Stimulated activated CD4-positive, alpha-beta T cell treated with anti-CD3 and anti-CD28 coated beads, Interleukin-12 subunit alpha, Interleukin-12 subunit beta, amount 100 ng/mL, for 48 hours (primary cell): ENCODE measurements at places on chromosomes 6 and 20.

DNA sequence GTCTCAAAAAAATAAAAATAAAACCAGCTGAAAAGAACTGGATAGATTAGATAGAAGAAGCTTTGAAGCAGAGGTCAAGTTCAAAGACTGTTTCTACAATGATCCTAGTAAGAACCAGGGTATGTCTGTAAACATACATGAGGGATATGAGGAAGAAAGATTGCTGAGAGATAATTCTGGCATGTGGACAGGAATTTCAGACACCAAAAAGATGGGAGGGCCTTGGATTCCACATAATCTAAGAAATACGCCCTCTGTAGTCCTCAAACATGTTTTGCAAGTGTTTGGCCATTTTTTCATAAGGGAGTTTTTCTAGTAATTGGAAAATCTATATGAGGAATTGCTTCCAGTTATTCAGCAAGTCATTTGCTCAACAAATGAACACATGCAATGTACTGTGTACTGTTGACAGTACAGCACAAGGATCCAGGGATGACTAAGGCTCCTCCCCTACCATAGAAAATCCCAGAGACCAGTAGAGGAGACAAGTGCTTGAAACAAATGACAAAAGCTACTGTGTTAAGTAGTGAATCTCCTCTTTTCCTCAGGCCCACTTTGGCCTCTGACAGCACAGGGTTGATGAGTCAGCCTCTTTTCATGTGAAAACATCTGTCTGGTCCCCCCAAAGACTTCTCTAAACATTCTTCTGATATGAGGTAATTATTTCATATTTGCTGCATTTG, 795.9 kb downstream of the MAFB start:
- no peak for DNase-seq

GRCh38 chr20:46145713-46146112, 27.6 kb downstream of the CD40 start:
- DNase-seq, result no peak

DNA sequence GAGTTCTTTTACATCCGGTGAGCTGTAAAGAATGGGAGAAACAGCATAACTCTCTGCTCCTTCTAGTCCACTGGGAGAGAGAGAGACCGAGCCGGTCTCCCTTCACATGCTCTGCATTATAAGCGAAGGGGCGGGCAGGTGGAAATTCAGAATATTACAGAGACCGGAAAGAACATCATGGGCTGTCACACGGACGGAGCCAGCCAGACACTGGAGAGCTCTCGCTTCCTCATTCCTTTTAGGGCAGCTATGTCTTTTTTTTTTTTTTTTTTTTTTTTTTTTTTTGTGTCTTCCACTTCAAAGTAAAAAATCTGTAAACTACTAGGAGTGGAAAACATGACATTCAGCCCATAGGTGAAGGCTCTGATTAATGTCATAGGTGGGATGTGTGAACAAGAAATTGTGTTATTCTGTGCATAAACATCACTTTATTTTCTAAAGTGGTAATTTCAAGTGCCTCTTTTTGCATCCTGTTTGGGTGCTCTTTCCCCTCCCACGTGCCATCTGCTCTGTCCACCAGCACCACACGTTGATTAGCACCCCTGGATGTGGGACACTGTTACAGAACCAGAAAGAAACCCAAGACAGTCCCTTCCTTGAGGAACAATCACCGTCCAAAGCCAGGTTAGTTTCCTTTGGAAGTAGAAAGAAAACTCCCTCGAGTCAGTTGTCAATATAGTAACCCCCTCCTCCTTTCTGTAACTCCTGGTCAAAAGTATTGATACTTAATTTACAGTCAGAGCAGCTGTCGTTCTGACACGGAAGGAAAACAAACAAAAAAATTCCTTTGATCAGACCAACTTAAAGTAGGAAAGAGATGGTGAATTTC, at the start of gene TAGAP:
TSS of gene TAGAP (minus strand) at position 93 of the 829 bp plus-strand sequence. CDS start 845 bp downstream, outside the sequence.
- peak; percentile 78 for DNase-seq

- DNase-seq, result no peak
Measured at GRCh38 chr20:47412083-47412482, 55.6 kb upstream of the ZMYND8 start.

- peak; percentile 40 for DNase-seq
Measured at GRCh38 chr20:33667245-33667675, 517 bp downstream of the ACTL10 start.

DNA sequence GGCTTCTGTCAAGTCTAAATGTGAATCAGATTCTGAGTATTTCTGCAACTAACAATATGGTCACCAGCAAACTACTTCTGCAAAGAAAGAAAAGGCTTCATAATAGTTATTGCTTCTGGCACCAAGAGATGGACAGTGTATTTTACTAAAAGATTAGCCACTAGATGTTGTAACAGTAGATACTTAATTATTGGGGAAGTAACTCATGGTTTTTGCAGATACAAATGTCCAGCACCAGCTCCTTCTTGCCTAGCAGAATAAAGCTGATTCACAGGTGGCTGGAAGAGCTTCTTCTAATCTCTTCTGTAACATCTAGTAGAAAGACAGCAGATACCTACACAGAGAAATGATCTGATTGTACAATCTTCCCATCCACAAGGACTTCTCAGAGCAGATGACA, 21.2 kb downstream of the ATXN1 start:
- no peak for DNase-seq

- DNase-seq, result no peak
Measured at GRCh38 chr6:16398587-16398986, 160.2 kb downstream of the GMPR start.

DNA sequence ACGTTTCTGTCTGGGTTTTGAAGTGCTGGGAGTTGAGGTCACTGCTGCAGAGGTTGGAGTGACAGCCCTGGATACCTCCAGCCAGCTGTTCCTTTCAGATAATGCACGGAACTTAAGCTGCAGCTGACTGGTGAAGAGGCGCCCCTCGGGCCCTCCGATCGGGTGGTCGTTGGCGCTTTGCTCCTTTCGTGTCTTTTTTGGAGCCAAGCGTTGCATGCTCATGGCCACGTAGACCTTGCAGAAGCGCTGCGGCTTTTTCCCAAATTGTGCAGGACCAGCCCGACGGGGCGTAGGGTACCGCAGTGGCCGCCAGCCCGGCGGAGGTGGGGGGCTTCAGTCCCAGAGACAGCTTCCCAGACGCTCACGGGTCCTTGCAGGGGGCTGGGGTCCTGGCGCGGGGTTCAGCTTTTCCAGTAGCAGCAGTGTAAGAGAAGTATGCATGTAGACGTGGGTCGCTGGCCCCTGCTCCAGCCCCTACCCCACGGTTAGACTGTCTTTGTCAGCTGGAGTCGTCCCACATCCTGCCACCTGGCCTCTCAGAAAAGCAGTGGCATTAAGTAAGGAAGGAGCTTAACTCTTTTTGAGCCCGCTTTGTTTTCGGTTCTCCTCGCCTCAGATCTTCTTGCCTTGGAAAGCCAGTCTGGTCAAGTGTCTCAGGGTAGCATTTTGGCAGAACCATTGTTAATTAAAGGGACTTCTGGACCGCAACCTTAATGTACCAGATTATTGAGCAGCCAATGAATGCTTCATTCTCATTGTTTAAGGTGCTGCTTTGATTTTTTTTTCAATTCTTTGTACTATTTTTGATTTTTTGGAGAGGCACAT, 838 bp downstream of the TNFAIP3 start:
- DNase-seq, result no peak

DNA sequence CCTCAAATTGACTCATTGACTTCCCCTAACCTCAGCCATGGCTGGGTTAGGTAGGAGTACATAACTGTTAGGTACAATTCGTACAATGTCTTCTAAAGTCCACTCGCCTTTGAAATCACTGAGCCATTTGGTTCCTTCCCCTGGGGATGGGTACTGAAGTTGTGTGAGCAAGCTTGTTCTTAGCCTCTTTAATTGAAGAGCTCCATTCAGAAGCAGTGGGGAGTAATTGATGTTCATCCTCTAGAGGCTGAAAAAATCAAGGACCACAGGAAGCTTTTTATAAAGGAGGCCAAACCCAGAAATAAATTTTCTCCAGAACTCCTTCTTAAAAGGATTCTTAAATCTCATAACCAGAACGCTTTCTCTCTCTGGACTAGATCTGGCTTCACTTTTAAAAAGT, 60.6 kb downstream of the ANKS1A start:
- DNase-seq, result no peak

DNA sequence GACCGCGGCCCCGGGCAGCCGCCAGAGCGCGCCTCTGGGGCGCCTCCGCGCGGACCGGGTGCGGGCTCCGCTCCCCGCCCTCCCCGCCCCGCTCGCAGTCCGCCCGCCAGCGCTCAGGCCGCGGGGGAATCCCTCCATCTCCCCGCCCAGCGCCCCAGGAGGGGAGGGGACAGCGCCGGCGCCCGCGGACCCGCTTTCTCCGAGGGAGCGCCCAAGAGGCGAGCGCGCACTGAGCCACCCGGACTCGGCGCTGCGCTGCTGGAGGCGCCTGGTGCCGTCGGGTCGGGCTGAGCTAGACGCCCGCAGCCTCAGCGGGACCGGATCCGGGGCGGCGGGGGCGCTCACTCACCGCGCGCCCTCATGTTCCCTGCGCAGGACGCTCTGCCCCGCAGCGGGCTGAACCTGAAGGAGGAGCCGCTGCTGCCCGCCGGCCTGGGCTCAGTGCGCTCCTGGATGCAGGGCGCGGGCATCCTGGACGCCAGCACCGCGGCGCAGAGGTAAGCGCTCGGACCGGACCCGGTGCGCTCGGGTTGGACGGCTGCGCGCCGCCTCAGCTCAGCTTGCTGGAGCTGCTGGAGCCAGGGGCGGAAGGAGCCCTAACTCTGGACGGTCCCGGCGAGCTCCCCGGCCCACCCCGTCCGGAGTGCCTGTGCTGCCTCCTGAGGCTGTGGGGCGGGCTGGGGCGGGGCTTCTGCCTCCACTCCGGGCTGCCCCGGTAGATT, 867 bp downstream of the EBF4 start:
- no peak for DNase-seq
